NCI-H2081 (cell line): ENCODE measurements at places on chromosomes 12 and 14.

DNA sequence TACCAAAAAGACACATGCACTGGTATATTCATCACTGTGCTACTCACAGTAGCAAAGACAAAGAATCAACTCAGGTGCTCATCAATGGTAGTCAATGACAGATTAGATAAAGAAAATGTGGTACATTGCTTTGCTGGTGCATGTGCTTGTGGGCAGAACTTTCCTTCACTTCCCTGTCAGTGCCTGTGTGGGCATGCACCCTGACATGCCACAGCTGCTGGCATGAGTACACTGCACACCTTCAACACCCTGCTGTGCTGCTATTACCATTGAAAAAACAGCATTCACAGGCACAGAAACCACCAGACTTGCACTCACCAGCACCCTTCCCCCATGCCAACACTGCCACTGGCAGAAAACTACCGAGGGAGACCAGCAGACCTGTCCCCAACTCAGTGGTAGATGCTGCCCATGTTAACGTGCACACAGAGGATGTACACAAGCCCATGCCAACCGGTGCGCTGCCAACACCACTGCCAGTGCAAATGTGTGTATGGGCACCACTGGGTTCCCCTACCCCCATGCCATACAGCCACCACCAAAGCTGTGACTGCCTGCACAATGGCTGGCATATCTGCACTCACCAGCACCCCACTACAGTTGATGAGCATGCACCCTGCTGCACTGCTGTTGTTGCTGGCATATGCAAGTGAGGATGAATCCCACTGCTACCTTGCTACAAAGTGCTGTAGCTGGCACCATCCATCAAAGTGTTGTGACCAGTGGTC lies 57.4 kb downstream of the APOBEC1 start:
- DNase-seq: no peak

DNA sequence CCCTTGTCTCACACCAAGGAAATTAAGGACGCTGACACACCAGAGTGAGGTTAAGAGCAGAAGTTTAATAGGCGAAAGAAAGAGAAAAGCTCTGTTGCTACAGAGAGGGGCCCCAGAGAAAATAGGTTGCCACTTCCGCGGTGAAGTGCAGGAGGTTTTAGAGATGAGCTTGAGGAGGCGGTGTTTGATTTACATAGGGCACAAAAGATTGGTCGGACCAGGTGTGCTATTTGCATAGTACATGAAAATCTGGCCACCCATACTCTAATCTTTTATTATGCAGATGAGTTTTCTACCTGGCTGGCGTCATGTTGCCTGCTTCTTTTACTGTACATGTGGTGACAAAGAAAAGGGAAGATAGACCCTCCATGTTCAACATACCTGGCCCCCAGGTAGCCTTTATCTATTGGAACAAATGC lies 23.3 kb upstream of the MYF6 start:
- DNase-seq: peak; percentile 46

- DNase-seq: no peak
Measured at GRCh38 chr12:50218386-50218785, 51.2 kb upstream of the CERS5 start.

GRCh38 chr14:94360945-94361565 lies 27.3 kb downstream of the SERPINA1 start:
- no peak for DNase-seq

GRCh38 chr14:24272467-24272866 lies 1.1 kb upstream of the RABGGTA start:
- no peak for DNase-seq

DNA sequence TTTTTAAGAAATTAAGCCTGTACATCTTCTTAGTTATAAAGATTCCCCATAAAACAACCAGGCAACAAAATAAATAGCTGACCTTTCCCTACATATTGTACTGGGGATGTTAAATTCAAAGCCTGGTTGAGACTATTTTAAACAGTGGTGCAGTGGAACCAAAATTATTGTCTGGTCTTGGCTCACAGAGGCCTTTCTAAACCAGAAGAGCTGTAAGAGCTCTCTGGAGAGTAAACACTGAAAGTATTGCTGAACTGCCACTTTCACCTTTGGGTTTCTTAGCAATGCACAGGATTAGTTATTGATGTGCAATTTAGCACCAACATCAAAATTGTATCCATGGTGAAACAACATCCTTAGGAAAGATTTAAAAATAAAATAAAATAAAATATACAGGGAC lies 20.6 kb downstream of the RACGAP1 start:
- DNase-seq: no peak

DNA sequence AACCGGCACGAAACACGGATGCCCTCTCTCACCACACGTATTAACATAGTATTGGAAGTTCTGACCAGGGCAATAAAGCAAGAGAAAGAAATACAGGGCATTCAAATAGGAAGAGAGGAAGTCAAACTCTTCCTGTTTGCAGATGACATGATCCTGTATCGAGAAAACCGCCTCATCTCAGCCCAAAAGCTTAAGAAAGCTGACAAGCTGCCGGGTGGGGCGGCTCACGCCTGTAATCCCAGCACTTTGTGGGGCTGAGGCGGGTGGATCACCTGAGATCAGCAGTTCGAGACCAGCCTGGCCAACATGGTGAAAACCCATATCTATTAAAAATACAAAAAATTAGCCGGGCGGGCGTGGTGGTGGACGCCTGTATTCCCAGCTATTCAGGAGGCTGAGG lies 17.7 kb downstream of the OR6S1 start:
- DNase-seq: no peak

DNA sequence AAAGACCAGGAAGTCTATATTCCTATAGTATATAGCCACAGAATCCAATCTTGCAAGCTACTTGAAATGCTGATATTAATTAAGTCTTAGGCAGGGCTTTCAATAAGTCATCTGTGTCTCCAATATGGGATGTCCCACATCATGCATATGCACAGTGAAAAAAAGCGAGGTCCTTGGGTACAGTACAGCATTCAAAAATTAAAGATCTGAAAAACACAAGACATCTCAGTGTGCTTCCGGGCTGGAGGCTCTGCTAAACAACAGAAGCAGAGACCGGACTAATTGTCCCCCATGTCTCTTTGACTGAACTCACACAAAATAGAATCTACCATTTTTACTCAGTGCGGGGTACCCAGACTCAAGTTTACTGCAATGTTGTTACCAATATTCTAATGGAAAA lies 156.0 kb downstream of the DAD1 start:
- no peak for DNase-seq

DNA sequence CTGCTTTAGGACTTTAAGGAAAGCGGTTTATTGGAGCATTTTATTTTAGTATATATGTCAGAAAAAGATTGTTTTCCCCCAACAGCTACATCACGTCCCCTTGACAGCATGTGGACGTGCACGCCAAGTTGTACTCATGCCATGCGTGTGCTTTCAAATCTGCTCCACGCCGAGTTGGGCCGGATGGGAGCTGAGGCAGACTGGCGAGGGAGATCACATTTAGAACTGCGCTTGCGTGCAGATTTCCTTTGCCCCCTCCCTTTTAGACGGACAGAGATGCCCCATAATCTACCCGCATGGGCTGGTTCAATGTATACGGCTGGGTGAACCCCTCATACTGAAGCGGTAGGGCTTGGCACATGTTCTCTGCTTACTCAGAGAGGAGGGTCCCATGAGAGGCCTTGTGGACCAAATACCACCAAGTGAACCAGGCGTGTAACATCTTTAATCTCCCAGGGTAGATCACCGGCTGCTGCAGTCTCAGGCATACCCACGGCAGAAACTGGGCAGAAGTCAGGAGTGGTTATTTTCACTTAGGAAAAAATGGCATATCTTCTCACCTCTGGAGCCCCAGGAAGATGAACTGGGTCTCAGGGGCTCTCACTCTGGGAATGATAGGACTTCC lies 92.1 kb downstream of the ESR2 start:
- DNase-seq: no peak

- DNase-seq: no peak
Measured at GRCh38 chr12:11652351-11653040, 3.0 kb downstream of the ETV6 start.

DNA sequence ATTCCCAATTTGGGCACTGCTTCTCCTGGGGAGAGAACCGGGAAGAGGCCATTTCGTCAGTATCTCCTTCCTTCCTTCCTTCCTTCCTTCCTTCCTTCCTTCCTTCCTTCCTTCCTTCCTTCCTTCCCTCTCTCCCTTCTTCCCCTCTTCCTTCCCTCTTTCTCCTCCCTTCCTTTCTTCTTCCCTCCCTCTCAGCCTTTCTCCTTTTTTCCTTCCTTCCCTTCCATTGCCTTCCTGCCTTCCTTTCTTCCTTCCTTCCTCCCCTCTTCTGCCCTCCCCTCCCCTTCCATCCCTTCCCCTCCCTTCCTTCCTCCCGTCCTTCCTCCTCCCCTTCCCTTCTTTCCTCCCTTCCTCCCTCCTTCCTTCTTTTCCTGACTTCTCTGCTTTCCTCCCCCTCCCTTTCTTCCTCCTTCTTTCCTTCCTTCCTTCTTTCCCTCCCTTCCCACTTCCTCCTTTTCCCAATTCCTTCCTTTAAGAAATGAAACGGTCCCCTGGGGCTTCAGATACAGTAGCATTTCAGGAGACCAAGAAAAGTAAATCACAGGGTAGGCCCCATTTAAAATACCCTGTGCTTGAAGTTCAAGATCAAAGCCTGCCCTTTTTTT lies 71.8 kb downstream of the ACACB start:
- DNase-seq: no peak

GRCh38 chr14:99463974-99464373 lies 16.7 kb downstream of the SETD3 start:
- DNase-seq: no peak

DNA sequence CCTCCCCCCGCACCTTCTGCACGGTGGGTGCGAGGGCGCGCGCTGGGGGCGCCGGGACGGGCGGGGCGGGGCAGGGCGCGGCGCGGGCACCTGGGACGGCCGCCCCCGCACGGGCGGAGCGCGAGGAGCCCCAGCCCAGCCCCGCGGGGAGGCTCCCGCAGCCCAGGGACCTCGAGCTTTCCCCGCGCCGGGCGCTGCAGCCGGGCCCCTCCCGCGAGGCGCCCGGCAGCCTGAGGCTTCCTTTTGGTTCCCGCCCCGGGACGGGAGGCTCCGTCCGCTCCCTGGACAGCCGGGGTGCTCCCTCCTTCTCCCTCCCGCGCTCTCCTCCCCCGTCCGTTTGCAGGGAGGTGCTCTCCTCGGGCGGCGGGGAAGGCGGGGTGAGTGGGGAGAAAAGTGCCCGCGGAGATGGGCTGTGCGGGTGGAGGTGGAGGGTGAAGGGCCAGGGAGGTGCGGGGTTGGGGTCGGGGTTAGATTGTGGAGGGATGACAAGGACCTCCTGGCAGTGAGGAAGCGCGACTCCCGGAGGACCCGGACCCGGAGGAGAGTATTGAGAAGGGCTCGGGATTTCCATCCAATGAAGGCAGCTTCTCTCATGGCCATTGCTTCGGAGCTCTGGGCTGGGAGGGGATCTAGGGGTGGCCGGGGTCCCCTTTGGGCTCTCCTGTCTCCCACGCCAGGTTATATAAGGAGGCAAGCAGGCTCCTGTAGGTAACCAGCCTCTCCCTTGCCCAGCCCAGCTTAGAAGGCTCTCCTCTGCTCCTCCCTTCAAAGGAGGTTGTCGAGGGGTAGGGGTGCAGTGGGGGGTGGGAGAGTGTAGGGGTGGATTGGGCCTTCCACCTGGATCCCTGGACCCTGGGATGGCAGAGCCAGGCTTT lies 645 bp downstream of the JDP2 start:
- DNase-seq: peak; percentile 8

DNA sequence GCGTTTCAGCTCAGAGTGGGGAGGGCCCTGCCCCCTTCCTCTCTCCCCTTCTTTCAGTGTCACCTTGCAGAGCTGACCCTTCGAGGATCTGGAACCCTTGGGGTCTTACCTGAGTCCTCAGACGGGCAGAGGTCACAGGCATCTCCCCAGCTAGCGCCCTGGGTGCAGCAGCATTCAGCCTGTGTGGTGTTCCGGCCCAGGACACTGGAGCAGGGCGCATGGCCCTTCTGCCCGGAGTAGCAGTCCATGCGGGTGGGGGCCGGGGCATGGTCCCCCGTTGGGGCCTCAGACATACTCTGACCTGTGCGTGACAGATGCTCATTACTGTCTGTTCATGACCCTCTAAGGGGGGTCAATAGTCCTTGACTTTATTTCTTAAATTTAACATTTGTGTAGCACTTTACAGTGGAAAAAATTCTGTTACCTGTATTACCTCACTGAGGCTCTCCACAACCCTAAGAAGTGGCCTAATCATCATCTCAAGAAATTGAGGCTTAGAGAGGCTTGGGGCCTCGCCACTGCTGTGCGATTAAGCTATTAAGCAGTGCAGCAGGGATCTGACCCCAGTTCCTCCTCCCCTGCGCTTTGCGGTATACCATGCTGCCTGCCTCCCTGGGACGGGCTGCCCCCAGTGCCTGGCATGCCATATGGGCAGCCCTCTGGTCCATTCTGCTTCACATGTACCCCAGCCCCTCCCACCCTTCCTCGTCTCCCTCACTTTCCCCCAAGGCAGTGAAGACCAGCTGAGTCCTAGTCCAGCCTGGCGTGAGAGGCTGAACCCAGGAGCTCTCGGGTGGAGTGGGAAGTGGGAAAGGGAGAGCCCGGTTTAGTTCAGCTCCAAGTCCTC lies 11.5 kb downstream of the ISCA2 start:
- no peak for DNase-seq

DNA sequence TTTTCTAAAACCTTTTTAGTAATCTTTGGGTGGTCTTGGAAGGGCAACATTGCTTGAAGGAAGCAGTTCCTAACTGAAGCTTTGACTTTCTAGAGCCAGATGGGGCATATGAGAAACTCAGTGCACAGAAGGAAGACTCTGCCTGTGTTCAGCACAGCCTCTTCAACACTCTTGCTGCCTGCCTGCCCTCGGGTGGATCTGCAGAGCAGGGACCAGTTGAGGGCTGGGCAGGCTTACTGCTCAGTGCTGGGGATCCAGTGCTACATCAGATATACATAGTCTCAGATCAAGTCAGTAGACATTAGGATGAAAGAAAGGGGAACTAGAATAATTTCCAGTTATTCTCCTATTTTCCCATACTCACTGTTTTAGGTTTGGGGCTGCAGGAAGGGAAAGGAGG lies 29.5 kb upstream of the TMX1 start:
- peak; percentile 45 for DNase-seq

DNA sequence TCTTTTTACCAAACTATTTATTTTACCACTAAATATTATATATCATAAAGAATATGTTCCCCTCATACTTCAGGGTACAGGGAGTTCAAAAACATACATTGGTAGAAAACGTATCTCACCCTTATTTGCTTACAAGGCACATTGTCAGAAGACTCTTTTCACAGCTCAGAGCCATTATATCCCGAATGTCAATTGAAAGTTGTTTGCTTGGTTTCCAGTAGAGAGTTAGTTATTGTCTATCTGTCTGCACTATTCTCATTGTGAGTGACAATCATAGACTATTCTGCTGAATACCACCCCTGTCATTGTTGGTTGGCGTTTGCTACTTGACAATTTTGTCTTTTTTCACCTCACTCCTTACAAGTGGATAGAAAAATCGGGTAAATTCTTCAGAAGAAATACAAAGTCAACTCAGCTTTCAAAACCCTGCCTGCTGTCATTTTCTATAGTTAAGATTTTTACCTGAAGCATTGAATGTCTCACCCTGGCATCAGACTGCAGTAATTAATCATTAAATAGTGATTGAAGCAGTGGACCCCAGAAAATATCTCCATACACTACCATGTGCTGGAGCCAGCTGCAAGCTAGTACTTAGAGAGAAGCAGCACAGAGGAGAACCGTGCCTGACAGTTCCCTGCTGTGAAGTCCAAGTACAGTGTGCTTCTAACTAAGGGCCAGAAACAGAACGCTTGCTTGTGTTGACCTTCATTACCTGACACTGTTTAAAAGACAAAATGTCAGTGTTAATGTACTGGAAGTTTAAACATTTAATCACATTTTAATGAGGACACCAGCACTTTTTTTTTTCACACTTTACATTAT lies 510.6 kb downstream of the RERGL start:
- peak; percentile 75 for DNase-seq
